GF-D8 (cell line): ENCODE measurements at places on chromosomes 3 and 15.

DNA sequence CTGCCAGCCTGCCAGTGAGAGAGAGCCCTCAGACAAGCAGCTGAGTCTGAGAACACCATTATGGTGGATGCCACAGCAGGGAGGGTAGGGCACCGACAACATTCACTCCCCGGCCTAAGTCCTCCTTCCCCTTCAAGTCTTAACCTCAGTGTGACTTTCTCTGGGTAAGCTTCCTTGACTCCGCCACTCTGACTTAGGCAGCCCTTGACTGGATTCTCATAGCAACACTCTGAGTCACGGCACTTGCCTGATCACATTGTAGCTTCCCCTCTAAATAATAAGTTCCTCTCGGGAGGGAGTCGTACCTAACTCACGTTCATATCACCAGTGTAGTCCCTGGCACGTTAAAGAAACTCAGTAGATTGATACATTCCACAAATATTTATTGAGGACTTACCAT, 180.5 kb downstream of the FOXB1 start:
- DNase-seq, result no peak

GRCh38 chr3:14256561-14257342, 78.1 kb downstream of the LSM3 start:
- DNase-seq, result no peak

- DNase-seq, result peak; percentile 26
Measured at GRCh38 chr15:85543741-85544155, 163.3 kb downstream of the AKAP13 start.

- DNase-seq, result peak; percentile 62
Measured at GRCh38 chr3:59879031-59879581, 829.3 kb upstream of the CFAP20DC start.

GRCh38 chr15:94080416-94080815, 150.9 kb upstream of the MCTP2 start:
- DNase-seq, result no peak

DNA sequence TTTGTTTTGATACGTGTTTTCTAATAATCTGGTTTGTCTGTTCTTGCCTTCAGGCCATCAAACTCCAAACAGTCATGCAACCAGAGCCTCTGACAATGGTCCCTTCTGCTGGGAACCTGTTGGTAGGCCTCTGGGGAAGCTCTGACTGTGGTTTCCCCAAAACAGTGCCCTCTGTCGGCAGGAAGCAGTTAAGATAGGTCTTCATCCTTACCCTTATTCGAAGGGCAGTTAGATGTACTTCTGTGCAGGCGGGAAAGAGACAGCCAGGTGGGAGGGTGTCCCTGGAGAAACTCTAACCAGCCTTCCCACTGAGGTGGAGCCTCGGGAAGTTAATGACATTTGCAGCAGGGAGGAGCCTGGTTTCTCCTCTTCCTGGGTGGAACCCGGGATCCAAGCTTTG, 81.6 kb upstream of the CHMP2B start:
- DNase-seq, result no peak

- no peak for DNase-seq
Measured at GRCh38 chr15:99545605-99546004, 20.2 kb upstream of the MEF2A start.

- no peak for DNase-seq
Measured at GRCh38 chr15:38242055-38242454, 10.6 kb upstream of the SPRED1 start.

DNA sequence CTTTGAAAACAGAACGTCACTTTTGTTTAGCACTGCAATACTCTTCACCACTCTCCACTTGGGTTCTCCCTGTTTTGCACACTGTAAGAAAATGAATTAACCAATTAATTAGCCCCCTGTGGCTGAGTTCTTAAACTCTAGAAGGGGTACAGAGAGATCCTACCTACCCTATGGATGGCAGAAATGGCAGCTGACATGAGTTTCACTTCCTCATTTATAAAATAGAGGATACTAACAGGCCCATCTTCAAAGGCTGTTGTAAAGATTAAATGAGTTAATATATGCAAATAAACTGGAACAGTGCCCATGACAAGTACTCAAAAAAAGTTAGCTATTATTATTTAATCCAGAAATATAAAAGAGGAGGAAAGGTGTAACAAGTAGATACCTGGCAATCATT, 36.9 kb downstream of the SUCLG2 start:
- no peak for DNase-seq

- no peak for DNase-seq
Measured at GRCh38 chr3:32913790-32914446, 37.5 kb upstream of the CCR4 start.

GRCh38 chr3:56351537-56351936, 116.7 kb downstream of the ERC2 start:
- no peak for DNase-seq
